ENCODE measurements at places on chromosomes 7 and 10.

- DNase-seq = no peak
Measured at GRCh38 chr10:15704581-15704968, 15.1 kb downstream of the ITGA8 start.

DNA sequence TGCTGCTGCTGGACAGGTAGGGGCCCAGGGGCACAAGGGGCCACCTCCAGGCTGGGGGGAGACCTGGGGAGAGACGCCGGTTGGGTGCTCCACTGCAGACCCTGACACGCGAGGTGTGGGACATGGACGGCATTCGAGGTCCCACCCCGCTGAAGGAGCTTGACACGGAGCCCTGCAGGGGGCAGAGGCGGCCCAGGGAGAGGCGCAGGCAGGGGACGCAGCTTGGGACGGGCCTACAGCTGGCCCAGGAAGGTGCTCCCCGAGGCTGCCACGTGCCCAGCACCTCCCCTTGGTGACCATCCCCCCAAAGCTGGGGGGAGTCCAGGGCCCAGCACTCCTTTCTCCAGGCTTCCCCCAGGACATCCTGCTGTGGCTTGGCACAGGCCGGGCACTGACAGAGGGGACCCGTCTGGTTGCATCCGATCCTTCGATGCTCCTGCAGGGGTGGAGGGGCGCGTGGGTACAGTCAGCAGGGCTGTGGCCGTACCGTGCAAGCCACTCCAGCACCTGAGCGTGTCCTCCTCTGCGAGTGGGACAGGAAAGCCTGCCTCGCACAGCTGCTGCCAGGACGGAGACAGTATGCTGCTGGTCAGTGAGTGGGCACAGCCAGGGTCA, 174.4 kb downstream of the ELFN1 start:
- DNase-seq = no peak

GRCh38 chr7:114209968-114210367, 204.6 kb upstream of the FOXP2 start:
- no peak for DNase-seq

- no peak for DNase-seq
Measured at GRCh38 chr10:82192665-82193064, 317.7 kb downstream of the NRG3 start.

DNA sequence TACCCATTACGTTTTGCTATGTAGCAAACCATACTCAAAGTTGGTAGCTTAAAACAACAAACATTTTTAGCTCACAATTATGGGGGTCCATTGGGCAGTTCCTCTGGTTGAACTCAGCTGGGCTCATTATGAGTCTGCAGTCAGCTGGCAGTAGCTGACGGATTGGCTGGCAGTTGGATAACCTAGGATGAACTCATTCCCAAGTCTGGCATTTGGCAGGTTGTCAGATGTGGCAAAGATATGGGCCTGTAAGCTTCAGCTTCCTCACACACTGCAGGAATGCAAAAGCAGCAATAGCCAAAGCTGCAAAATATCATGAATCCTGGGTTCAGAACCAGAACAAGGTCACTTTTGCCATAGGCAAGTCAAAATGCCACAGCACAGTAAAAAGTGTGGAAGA, 412.2 kb upstream of the SORCS1 start:
- DNase-seq = no peak

DNA sequence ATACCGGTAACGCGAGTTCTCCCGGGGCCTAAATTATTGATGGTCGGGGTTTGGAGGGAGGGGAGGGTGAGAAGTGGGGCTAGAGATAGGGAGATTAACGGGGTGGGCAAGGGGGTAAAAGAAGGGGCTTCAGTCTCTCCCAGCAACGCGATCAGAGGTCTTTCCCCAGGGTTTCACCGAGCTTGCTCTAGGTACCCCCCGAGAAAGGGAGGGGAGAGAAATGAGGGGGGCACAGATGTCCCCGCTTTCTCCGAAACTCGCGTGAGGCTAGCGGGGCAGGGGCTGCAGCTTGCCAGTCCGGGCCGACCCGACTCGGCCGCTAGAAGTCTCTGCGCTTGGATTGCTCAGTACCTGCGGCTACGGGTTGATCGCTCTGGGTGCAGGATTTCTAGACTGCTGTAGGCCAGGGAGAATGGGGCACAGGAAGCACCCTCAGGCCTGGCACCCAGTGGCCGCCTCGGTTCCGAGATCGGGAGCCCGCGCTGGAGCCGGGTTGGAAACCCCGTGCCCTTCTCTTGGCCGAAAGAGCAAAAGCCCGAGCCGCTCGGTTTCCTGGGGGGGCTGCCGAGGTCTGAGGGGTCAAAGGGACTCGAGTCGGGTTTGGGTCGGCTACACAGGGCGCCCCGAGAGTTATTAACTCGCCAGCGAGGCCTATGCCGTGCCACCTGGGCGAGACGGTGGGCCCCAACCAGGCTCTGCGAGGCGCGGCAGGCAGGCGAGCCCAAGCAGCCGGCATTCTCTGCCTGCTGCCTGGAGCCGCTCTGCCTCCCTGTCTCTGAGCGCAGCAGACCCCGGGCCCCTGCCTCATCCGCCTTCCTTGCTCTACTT, 3.1 kb downstream of the PAX2 start:
- no peak for DNase-seq

DNA sequence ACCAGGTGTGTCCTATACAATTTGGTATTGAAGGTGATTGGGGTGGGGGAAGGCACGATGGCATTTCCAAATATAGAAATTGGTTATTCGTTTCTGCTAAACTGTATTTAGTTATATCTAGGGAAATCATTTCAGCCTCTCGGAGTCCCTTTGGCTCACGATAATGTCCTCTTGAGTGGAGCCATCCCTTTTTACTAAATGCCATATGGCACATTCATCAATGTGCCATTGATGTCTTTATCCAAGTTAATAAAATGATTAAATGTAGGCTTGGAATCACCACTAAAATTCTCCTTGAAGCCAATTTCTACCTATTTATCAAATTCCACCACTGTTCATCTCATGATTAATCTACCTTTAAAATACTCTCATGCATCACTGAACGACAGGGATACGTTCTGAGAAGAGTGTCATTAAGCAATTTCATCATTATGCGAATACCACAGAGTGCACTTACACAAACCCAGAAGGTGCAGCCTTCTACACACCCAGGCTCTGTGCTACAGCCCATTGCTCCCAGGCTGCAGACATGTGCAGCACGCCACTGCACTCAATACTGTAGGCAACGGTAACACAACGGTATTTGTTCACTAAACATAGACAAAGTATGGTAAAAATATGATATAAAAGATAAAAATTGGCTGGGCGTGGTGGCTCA, 219.2 kb upstream of the C7orf33 start:
- DNase-seq = no peak

Data from activated T-cell treated with anti-CD3 and anti-CD28 coated beads for 4 hours (primary cell).